Activated CD8-positive, alpha-beta T cell treated with anti-CD3 and anti-CD28 coated beads, Interleukin-2, amount 10 ng/mL, durations not matched to agents 7 days and 5 days (primary cell): ENCODE measurements at places on chromosomes 2 and 18. TPM values are rescaled to one million over a fixed set of nuclear protein-coding genes. Genes with fewer than 3 reads are reported as not detected.

DNA sequence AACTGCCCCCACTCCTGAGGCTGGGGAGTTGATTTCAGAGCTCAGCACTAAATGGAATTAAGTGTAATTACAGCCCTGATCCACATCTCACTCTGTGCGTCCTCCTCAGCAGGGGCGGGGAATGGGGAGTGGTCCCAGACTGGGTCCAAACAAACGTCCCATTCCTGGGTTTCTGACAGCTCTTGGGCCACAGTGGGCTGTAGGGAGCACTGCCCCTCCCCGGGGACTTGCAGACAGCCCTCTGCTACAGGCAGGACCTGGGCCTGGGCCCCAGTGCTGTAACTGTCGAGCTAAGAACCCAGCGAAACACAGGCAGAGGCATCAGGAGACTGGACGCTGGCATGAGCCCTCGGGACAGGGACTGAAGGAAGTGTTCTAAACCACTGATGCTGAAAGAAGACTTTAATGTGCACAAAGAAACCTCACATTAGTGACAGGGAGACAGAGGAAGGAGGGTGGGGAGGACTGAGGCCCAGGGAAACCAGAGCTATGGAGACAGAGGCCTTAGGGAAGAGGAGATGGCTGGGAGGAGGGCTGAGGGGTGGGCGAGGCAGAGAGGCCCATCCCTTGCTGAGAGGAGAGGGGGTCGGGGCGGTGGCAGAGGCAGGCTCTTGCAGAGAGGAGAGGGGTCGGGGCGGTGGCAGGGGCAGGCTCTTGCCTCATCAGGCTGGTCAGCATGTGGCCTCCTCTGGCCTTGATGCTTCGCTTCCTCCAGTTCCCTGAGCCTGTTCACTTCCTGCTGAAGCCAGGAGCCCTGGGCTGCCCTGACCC, 5.8 kb upstream of the SEMA4C start:
- DNase-seq = no peak
- peaks cover 27% of the 10 kb centered on the region for H3K4me1 ChIP-seq
- no peaks in the 10 kb centered on the region for H3K36me3 ChIP-seq
- no peak overlapping the region for H3K27ac ChIP-seq
- no peak overlapping the region for H3K4me3 ChIP-seq
- H3K27me3 ChIP-seq = peaks cover 2% of the 10 kb centered on the region

DNA sequence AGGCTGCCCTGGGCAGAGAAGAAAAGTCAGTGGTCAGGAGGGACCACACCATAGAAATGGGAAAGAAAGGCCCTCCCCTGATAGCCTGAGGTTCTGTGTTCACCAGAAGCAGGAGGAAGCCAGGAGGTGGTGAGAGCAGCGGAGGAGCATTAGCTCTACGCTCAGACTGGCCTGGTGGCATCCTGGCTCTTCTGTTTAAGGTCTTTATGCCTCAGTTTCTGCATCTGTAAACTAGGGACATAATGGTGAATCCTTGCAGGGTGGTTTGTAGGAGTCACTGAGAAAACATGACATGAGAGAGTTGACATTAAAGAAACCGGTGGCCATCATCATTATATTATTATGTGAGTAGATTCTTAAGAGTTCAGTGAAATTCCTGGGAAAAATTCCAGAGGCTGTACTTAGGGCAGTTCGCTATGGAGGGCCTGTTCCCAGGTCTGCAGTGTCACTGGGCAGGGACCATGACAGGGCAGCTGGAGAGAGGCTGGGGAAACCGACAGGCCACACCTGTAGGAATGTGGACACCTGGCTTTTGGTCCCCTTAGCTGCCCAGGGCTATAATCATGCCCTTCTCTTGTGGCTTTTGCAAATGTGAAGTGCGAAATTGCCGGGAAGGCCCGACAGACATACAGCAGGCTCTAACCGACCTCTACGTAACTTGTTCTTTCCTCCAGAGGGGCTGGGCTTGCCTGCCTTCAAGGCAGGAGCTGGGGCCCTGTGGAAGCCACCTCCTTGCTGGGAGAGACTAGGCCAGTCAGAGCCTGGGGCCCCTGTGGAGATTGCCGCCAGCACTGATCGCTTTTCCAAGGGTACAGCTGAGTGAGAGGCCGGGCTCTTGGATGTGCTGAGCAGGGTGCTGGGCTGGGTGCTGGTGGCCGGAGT, 31.0 kb downstream of the GLI2 start:
- DNase-seq = no peak
- H3K27ac ChIP-seq = no peak overlapping the region
- no peaks in the 10 kb centered on the region for H3K36me3 ChIP-seq
- no peaks in the 10 kb centered on the region for H3K27me3 ChIP-seq

GRCh38 chr2:177712462-177712861, 319.9 kb downstream of the AGPS start:
- no peaks in the 10 kb centered on the region for H3K4me1 ChIP-seq
- no peak overlapping the region for H3K4me3 ChIP-seq
- DNase-seq = no peak
- H3K36me3 ChIP-seq = no peaks in the 10 kb centered on the region

C2orf78 gene
- not detected for total RNA-seq

ANKRD30BL gene
- total RNA-seq = not detected

CLHC1 gene
- 6.3 TPM for total RNA-seq

SLC19A3 gene
- total RNA-seq = not detected

POLE4 gene
- total RNA-seq = 44.5 TPM
